ENCODE measurements at places on chromosomes 5 and 9.

DNA sequence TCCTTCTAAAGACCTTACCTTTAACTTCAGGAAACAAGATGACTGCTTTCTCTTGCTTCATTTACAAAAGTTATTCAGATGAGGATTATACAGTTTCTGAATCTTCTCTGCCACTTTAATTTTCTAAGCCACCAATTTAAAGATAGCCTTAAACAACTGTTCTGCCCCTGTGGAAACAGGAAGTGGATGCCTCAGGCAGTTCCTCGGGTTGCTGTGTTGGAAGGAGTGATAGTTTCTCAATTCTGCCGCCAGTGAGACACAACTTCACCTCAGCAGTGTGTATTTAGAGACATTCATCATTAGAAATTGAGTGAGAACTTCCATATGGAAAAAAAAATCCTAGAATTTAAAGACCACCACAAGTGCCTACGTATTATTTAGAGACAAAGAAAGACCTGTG is 475.1 kb upstream of the WWC1 start:
- DNase-seq: peak; percentile 23

DNA sequence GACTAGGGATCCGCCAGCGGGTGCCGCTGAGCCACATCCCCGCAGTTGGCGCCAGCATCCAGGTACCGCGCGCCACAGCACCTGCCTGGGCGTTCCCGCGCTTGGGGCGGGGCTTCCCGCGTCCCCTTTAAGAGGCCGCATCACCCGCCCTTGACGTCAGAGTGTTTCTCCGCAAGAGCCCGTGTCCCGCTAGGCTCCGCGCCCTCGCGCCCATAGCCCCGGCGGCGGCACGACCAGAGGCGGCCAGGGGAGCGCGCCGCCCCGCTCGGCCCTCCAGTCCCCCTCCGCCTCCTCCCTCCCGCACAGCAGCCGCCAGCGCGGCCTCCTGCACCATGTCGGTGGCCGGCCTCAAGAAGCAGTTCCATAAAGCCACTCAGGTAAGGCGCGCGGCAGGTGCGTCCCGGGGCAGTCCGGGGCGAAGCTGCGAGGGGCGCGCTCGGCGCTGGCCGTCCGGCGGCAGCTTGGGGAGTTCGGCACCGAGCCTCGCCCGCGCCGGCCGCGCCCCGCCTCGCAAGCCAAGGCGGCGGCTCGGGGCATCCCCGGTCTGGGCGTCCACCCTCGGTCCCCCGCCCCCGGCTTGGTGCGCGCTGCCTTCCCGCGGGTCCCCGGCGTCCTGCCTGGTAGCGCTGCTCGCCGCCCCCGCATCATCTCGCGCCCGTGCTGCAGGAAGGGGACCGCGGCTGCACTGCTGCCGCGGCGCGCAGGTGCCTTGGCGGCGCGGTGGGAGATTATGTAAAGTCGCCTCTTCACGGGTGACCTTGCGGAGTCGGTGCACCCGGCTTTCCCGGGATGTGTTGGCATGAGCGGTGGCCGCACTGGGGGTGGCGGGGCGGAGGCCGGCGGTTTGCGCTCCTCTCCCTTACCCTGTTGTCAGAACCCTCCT is at the start of gene SH3GL2:
Gene SH3GL2 (plus strand): TSS at position 156 of the 883 bp plus-strand sequence.
- peak; percentile 59 for DNase-seq

DNA sequence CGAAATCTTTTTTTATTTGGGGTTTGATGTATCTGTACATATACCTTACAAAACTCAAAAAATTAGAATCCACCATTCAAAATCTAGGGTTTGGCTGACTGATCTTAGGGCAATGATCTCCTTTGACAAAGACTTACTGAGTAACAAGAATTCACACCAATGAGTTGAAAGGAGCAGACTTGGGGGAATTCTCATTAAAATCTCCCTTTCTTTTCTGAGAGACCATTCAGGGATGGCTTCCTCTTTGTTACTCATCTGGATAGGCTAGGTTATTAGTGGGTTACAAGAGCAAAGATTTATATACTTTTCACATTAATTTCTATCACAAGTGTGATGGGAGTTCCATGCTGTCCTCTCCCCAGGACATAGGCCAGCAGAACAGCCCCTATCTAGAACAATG is 661.0 kb downstream of the KCTD16 start:
- no peak for DNase-seq

DNA sequence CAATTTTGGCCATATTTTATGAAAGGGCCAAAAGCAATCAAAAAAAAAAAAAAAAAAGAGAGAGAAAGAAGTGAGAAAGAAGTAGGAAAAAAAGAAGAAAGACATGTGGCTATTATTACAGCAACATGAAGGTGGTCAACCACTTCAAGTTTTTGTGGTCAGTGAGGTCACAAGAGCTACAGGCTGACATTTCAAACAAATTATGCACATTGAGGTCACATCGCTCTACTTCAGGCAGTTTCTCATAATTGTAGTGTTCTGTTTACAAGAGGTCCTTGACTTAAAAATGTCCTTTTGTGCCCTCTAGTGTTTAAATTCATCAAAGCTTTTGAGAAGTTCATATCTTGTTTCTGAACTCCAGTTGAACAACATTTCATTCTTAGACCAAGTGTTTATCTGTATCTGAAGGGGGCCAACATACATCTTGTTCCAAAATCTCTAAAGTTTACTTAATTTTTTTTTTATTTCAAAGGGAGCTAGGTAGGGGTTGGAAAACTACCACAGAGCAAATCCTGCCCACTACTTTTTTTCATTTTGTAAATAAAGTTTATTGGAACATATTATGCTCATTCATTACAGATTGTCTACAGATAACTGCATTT is 513.1 kb downstream of the PDE4D start:
- peak; percentile 41 for DNase-seq

- DNase-seq: peak; percentile 15
These were observed 5.3 kb upstream of the CFAP95 start for GRCh38 chr9:69815313-69815712.

GRCh38 chr9:111794835-111795556 is at the start of gene SHOC1:
SHOC1 (minus strand) TSS chr9:111794937; CDS start chr9:111791418, 3,519 bp downstream.
- no peak for DNase-seq

DNA sequence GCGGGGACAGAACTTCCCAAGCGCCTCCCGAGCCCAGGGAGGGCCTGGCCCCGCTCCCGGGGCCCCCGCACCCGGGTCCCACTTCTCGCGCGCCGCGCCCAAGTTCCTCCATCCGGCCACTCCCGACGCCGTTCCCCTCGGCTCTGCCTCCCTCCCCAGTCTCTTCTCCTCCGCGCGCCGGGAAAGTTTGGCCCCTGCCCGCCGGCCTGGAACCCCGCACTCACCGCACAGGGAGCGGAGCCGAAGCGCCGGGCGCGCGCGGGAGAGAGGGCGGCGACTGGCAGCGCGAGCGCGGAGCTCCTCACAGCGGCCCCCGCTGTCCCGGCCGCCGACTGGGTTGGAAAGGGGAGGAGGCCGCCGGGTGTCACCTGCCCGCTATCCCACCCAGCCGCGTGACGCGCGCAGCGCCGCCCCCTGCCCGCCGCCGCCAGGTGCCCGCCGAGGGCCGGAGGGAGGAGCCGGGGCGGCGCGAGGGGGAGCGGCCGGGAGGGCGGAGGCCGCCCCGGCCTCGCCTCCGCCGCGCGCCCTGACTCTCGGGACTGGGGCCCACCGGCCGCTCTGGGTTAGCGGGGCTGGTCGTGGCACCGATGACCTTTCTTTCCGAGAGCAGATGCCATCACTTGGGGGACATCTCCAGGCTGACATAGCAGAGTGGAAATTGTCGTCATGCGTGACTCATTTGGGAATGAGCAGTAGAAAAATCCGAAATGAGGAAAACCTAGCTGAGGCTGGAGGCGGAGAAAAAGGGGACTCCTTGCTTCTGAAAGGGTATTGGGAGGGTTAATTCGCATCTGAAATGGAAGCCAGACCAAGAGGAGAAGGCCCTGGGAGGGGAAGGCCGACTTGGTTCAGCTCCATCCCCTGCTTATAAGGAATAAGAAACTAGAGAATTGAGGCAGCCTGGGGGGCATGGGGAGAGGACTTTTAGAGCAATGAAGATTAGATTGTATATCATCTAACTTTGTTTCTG is at the start of gene ELOVL7:
Gene ELOVL7 (minus strand): TSS at position 334 of the 970 bp plus-strand sequence. CDS start 56,872 bp downstream, outside the sequence.
- peak; percentile 95 for DNase-seq

DNA sequence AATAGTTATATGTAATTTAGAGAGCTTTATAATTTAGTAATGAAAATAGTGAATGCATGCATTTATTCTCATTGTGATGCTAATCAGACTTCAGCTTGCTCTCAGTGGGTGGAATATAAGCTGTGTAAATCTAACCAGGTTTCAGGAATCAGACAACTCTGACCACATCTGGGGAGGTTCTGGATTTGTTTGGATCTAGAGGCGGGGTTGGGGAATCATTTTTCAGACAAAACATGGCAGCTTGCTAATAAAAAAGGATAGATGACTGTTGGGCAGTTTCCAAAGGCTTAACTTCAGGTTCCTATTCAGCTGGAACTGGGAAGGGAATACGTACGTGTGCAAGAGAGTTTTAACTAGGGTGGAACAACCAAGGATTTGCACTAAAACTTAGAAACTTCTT is 43.2 kb upstream of the MAMDC2 start:
- DNase-seq: no peak

DNA sequence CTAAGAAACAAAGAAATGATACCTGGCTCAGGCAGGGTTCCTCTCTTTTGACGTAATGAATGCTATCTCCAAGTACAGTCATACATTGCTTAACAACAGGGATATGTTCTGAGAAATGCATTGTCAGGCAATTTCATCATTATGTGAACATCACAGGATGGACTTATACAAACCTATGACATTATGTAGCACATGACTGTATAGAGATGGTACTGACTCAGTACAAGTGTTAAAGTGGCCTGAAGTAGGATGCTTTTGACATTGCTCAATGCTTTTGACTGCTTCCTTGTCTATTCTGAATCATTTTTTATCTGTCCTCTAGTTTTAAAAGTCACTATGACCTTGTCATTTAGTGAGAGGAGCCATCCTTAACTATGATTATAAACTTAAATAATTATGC is 147.6 kb downstream of the NR2F1-AS1 start:
- DNase-seq: no peak

DNA sequence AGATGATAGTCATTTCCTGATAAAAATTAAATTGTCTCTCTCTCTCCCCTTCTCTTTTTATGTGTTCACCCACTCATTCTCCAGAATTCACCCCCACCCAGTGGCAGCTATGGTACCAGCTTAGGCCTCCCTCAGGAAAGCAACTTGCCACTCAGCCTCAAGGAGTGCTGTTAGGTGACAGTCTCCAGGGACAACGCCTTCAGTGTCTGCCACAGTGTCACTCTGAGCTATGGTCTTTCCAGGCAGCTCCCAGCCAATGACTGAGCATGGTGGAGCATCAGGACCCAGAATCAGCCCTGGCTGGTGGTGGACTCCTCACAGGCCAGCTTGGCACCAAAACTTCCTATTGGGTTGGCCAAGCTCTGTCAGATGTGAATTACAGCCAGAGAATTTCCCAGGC is 140.9 kb upstream of the PIK3R1 start:
- no peak for DNase-seq

GRCh38 chr9:128903871-128904620 is 16.7 kb upstream of the PHYHD1 start:
- DNase-seq: no peak

GRCh38 chr5:138663009-138663408 is 87.8 kb upstream of the HSPA9 start:
- no peak for DNase-seq

DNA sequence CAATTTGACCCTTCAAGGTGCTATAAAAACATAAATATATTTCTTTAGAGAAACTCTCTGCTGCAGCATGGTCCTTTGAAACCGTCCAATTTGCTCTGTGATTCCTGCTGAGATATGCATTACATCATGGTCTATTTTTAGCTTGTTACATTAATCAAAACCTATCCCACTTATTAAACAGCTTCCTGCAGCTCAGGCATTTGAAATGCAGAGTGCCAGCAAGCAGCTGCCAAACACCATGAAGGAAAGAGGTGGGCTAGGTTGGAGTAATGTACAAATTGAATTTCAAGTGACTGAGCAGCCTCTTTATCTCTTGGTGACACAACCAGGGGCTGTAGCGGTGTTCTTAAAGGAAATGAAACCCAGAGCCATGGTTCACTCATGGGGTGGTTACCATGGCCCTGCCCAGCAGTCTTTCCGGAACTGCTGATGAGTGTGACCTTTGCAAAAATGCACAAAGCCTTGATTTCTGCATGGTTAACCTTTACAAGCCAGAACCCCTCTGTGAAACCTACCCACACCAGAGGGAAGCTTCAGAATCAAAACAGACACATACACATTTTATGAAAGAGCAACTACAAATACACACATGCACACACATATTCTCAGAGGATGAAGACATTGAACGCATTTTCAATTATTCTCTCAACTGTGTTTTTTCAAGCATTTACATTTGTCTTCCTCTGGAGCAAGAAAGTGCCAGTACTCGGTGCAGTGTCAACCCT is 155.8 kb upstream of the ZNF608 start:
- DNase-seq: peak; percentile 8

GRCh38 chr9:134396825-134397224 is 70.6 kb downstream of the RXRA start:
- DNase-seq: peak; percentile 52

- DNase-seq: no peak
These were observed 49.3 kb downstream of the RASGEF1C start for GRCh38 chr5:180159756-180160155.
